ENCODE measurements at places on chromosomes 5 and 9.

GRCh38 chr5:77224672-77225355 lies 14.3 kb downstream of the PDE8B start:
- no peak for DNase-seq

DNA sequence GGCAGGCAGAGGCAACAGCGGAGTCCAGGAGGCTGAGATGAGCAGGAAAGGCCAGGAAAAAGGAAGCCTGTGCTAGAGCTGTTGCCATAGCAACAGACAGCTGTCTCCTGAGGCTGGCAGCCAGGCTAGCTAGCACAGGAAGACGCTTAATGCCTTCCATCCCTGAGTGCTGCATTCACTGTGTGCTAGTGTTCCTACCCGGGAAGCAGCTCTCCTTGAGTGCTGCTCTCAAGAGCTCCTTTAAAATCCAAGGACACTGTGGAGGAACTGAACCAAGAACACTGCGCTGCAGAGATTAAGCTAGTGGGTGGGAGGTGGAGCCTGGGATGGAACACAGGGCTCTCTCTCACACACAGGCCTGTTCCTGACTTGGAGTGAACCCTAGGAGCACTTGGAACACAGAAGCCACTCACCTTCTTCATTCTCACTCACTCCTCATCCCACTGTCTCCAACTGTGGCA lies 53.5 kb upstream of the IL7R start:
- DNase-seq = no peak

DNA sequence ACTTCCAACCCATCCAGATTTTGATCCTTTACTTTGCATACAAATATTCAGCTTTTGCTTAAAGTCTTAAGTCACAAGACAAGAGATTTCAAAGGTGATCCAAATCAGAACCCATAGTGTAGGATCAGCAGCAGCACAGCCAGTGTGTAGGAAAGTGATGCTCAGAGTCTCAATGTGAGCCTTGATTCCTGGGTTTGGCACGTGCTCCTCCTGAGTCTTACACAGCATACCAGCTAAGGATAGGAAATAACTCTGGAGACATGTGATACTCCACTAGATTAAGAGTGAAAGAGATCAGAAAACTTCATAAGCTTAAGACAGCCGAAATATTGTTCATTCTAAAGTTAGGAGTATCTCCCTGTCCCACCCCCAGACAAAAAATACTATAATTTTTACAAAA lies 344.9 kb downstream of the SEMA5A start:
- no peak for DNase-seq

- no peak for DNase-seq
These were observed 409.7 kb upstream of the PIK3R1 start for GRCh38 chr5:67805666-67806348.

DNA sequence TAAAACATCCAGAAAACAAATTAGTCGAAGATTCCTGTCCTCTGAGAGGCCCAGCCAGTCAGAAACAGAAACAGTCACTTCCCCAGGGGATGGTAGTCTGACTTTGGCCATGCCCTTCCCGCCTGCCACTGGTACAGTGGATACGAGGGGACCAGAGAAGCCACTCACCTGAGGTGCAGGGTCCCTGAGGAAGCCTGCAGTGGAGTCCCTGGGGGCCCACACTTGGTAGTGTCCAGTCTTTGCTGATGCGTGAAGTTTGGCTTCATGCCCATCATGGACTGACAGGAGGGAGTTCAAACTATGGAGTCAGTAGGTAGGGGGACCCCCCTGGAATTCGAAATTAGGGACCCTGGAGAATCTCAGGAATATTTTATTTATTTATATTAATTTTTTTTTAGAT lies 147.5 kb downstream of the DAB2IP start:
- no peak for DNase-seq

DNA sequence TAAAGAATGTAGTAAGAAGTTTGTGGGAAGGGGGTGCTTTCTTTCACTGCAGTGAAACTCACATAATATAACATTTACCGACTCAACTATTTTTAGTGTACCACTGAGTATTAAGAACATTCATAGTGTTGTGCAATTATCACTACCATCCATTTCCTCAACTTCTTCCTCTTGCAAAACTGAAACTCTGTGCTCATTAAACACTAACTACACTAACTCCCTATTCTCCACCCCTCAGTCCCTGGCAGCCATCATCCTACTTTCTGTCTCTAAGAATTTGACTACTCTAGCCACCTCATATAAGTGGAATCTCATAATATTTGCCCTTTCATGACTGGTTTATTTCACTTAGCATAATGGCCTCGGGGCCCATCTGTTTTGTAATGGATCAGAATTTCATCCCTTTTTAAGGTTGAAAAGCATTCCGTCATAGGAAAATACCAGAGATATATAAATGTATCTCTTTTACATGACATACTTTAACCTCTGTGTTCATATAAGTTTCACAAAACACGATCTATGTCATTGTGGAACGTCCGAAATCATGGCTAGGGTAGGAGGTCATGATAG lies 56.3 kb upstream of the DIRAS2 start:
- no peak for DNase-seq

- no peak for DNase-seq
These were observed 11.8 kb downstream of the S100Z start for GRCh38 chr5:76861612-76862011.

- no peak for DNase-seq
These were observed 234.8 kb upstream of the ISL1 start for GRCh38 chr5:51148437-51148836.
